Activated CD4-positive, alpha-beta T cell treated with anti-CD3 and anti-CD28 coated beads for 1 hour (primary cell): ENCODE measurements at places on chromosomes 2 and 18.

DNA sequence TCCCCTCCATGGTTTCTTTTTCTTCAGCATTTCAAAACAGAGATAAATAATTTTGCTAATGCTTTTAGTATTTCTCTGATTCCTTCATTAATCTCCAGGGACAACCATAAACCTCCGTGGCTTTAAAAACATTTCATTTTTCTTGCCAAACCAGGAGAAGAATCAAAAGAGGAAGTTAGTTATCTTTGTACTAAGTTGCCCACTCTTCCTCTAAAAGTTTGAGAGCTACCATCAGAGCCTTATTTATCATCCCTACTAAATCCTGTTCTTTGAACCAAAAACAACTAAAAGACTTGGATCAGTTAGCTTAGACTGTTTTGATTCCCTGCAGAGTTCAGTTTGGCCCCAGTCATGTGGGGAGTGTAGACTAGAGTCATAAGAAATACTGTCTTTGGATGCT lies 208.4 kb downstream of the SETBP1 start:
- no peak for DNase-seq

DNA sequence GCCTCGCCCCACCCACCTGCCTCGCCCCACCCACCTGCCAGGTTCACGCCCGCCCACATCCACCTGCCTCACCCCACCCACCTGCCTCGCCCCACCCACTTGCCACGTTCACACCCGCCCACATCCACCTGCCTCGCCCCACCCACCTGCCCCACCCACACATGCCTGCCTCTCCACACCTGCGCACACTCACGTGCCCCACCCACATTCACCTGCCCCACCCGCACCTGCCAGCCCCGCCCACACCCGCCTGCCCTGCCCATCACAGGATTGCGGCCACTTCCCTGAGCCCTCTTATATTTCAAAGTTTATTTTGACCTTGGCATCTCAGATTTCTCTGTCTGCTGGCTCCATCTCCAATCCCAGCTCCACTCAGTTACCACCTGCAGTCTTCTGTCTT lies 217.5 kb upstream of the SOX11 start:
- no peak for DNase-seq

- DNase-seq, result no peak
Measured at GRCh38 chr2:100877555-100877954, 57.6 kb downstream of the NPAS2 start.

DNA sequence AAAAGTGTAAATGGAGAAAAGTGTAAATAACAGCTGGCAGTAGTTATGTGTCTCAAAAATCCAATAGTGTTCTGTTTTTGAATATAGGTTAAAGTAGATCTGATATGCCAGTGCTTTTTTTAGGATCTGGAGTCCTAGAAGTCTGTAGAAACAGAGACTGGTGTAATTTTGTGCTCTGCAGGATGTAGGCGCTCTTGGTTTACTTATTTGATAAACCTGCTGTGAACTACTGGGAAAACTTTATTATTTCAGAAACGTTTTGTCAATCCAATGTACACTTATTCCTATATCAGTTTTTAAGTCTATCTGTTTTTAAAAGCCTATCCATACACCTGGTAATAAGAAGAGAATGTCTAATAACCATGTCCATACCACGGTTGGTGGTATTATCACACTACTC lies 530.8 kb upstream of the ZNF804A start:
- DNase-seq, result no peak

DNA sequence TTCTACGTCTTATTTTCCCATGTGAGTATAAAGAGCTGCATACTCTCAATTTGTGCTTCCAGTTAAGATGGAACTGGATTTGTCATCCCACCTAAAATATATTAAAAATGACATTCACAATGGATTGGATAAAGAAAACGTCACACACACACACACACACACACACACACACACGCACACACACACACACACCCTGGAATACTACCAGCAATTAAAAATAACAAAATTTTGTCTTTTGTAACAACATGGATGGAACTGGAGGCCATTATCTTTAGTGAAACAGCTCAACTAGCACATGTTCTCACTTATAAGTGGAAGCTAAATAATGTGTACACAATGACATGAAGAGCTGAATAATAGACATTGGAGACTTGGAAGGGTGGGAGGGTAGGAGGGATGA lies 3.8 kb upstream of the QPCT start:
- DNase-seq, result no peak

GRCh38 chr2:55231546-55232083 lies 478 bp downstream of the CLHC1 start:
- no peak for DNase-seq

DNA sequence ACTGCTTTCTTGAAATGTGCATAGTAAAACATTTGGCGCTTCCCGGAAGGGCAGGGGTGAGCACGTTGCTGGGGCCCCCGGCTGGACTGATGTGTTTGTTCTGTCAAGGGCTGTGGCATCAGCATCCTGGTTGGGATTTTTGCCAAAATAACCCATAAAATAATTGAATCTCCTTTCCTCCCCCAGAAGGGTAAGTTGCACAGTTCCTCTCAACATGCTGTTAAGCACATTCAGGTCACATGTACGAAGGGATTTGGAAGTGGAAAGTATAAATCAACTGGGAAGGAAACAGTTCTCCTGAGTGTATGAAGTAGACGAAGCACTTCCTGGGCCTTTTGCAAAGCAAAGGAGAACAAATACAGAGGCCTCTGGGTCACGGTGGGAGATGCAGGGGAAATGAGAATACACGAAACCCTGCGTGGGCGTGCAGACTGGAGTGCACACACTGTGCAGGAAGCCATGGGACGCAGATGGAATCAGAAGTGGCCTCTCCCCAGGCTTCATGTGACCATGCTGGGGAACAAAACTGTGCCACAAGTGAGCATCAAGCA lies 183.9 kb downstream of the LPIN1 start:
- DNase-seq, result no peak

DNA sequence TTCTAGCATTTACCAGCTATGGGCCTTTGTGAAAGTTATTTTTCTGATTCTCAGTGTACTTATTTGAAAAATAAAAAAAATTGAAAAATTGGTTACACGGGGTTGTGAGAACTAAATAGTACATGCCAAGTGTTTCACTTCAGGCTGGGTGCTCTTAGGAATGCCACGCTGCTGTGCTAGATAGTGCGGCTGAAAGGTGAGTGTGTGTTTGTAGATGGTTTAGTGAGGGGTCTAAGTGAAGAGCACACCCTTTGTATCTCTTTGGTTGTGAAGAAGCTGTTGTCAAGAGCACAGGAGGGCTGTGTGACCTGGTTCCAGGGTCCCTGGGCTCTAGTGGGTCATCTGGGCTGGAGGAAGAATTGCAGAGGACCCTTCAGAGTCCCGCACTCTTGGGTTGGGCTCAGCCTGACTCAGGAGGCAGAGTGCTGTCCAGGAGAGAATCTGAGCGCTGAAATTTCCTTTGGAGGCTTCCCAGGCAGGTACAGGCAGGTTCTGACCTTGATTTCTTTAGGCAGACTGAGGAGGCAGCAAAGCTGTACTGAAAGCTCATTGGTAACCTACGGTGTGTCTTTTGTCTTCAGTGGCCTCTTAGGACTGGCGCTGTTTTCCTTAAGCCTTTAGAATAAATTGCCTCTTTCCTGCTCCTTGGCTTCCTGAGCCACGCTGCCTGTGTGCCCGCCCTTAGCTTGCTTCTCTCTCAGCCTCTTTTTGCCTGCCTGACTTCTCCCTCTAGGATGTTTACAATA lies 44.4 kb downstream of the MAP4K4 start:
- no peak for DNase-seq

DNA sequence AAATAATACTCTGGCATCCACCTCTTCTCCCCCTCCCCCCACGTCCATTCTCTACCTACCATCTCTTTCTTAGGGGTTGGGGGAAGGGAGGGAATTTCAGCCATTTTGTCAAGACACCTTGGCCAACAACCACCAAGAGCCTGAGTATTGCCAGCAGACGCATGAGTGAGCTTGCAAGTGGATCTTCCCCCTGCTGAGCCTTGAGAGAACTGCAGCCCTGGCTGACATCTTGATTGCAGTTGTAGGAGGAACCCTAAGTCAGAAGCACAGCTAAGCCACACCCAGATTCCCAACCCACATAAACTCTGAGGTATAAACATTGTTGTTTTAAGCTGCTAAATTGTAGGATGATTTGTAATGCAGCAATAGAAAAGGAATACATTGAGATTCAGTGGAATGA lies 165.6 kb downstream of the TMEFF2 start:
- DNase-seq, result no peak

GRCh38 chr18:9803063-9803697 lies 82.6 kb upstream of the TXNDC2 start:
- no peak for DNase-seq

DNA sequence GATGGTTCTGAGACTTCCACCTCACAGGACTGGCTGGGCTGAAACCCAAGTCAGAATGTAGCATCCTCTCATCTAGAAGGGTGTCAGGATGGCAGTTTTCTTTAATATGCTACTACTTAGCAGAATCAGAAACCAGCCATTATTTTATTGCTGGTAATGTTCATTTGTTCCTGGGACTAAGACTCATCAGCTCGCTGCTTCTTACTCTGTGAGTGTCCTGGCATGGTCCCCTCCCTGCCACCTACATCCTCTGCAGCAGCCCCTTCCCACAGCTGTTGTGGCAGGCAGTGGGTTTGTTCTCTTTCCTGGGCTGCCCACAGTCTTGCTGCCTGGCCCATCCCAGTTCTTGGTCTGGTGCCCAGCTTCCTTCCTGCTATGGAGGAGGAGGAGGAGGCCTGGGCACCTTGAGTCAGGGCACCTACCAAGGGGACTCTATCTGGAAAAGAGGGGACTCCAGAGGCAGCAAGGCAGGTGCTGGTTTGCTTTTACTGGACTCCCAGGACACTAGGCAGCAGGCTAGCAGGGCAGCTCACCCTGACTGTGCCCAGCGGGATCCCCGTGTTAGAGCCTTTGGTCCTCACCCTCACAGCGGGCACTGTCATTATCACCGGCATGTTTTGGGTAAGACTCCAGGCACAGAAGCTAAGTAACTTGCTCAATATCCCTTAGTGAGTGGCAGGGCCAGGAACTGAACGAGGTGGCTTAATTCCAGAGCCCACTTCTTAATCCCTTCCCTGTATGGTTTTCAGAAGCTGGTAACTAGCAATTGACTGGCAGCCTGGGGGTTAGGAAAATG lies 62.1 kb downstream of the LRRFIP1 start:
- no peak for DNase-seq

- no peak for DNase-seq
Measured at GRCh38 chr2:151972241-151973012, 126.4 kb downstream of the CACNB4 start.

GRCh38 chr2:236675526-236675925 lies 105.9 kb downstream of the ACKR3 start:
- no peak for DNase-seq

DNA sequence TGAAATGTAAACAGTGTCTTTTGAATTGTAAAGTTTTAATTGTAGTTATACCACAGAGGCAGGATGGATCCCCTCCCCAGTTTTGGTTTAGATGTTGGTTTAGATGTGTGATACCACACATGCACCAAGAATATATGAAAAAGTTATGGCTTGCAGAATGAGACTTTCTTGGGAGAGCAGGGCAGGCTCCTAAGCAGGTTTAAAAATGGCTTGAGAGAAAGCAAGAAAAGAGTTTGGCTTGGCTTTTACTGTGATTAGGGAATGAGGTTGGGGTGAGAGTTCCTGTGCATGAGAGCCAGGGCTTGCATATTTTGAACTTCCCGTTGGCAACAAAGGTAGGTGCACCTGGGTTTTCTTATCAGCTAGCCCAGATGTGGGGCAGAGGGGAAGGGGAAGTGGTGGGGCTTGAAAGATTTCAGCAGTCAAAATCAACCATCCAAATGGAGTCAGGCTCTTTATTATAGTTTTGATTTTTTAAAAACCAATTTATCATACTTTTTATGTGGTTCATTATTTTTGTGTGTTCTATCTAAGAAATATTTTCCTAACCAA lies 246.9 kb downstream of the MTX2 start:
- DNase-seq, result no peak

- no peak for DNase-seq
Measured at GRCh38 chr2:579351-579886, 97.8 kb downstream of the TMEM18 start.

DNA sequence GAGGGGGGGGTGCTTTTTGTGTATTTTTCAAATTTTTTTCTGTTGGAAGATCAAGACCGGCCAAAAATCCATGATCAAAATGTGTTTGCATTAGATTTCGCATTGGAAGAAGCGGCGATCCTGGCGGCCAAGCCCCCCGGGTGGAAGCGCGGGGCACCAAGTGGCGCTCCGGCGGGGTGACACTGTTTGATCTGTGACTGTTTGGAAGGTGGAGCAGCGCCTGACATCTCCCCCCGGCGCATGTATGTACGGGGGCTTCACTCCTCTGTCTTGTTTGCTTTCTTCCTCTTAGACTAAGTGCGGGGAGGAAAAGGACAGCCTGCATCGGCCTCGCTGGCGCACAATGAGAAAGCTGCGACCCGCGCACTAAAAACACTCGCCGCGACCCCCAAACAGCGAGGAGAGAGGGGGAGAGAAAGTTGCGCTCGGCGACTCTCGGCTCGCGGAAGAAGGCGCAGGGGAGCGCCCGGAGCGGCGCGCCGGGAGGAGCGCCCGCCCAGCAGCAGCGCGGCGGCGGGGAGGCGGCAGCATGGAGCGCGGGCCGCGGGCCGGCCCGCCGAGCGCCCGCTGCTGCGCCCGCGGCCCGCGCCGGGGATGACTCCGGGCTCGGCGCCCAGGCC lies 515 bp downstream of the TSHZ1 start:
- no peak for DNase-seq

- DNase-seq, result no peak
Measured at GRCh38 chr2:115569547-115569946, 1127.1 kb downstream of the DPP10 start.

- DNase-seq, result no peak
Measured at GRCh38 chr2:149040451-149040850, 2.0 kb downstream of the LYPD6B start.

DNA sequence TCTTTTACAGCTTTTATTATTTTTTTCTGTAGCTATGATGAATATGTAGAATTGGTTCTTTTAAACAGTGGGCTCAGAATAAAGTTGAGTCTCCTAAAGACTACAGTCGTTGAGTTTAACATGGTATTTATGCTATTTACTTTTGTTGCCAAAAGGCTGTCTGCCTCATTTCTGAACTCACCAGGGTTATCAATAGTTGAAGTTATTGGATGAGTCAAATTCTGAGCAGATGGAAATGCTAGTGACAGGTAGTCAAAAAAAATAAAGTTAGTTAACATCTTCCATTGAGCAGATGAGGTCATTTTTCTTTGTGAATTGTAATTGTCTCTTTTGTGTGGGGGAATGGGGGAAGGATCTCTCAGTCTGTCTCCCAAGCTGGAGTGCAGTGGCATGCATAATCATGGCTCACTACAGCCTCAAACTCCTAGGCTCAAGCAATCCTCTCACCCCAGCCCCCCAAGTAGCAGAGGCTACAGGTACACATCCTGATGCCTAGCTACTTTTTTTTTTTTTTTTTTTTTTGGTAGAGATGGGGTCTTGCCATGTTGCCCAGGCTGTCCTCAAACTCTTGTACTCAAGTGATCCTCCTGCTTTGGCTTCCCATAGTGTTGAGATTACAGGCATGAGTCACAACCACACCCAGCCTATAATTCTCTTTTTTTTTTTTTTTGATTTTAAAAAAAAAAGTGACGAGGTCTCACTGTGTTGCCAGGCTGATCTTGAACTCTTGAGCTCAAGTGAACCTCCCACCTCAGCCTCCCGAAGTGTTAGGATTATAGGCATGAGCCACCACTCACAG lies 8.9 kb downstream of the PAPOLG start:
- DNase-seq, result no peak

- no peak for DNase-seq
Measured at GRCh38 chr2:177530561-177530960, 138.0 kb downstream of the AGPS start.

GRCh38 chr18:55323051-55323994 lies 264.7 kb downstream of the TCF4 start:
- DNase-seq, result no peak
